ENCODE measurements at places on chromosomes 12 and 14.

GRCh38 chr14:65302571-65303189, 109.8 kb upstream of the FUT8 start:
- no peak for DNase-seq

- DNase-seq, result no peak
These were observed 34.3 kb upstream of the TXNRD1 start for GRCh38 chr12:104181313-104181712.

DNA sequence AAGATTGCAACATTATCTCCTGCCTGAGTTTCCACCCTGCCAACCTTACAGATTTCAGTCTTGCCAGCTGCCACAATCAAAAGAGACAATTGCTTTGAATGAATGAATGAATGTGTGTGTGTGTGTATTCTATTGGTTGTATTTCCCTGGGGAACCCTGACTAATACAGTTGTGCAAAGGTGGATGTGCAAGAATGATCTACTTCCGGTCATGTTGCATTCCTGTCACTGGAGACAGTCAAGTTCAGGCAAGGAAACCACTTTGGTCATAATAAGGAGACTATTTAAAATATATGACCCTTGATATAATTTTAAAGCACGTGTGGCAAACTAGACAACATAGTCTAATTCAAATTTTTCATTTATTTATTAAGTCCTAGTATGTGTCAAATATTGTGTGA, 13.1 kb downstream of the RERG start:
- DNase-seq, result no peak

- DNase-seq, result no peak
These were observed 336.1 kb downstream of the MED13L start for GRCh38 chr12:115941362-115941761.

GRCh38 chr12:42447371-42447786, 121.4 kb downstream of the PPHLN1 start:
- DNase-seq, result no peak

DNA sequence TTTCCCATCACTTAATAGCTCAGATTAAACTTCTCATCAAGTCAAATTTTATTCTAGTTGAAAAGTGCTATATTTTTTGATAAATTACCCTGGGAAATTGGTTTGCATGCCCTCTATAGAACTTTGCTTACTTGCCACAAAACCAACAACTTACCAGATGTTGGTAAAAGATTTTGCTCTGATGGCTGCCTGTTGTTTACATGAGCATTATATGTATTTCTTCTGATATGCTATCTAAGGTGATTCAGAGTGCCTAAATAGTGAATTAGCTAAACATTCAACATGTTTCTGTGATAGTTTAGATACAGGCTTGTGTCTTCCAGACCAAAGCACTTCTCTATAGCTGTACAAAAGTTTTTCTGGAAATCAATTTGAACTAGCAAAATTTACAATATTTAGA, 51.0 kb downstream of the PPM1A start:
- peak; percentile 37 for DNase-seq

- DNase-seq, result no peak
These were observed 14.7 kb upstream of the HHIPL1 start for GRCh38 chr14:99630202-99630601.

GRCh38 chr12:64671681-64672080, 61.4 kb downstream of the RASSF3 start:
- DNase-seq, result no peak

Data from hematopoietic multipotent progenitor cell treated with erythropoietin and hydrocortisone succinate and interleukin-3 and kit ligand, for 15 days (in vitro differentiated cells).